ENCODE measurements at places on chromosomes 1 and 21.

GRCh38 chr1:205359771-205360565 lies 3.2 kb upstream of the KLHDC8A start:
- no peak for DNase-seq

GRCh38 chr1:2240270-2241156 lies 12.4 kb downstream of the SKI start:
- no peak for DNase-seq

DNA sequence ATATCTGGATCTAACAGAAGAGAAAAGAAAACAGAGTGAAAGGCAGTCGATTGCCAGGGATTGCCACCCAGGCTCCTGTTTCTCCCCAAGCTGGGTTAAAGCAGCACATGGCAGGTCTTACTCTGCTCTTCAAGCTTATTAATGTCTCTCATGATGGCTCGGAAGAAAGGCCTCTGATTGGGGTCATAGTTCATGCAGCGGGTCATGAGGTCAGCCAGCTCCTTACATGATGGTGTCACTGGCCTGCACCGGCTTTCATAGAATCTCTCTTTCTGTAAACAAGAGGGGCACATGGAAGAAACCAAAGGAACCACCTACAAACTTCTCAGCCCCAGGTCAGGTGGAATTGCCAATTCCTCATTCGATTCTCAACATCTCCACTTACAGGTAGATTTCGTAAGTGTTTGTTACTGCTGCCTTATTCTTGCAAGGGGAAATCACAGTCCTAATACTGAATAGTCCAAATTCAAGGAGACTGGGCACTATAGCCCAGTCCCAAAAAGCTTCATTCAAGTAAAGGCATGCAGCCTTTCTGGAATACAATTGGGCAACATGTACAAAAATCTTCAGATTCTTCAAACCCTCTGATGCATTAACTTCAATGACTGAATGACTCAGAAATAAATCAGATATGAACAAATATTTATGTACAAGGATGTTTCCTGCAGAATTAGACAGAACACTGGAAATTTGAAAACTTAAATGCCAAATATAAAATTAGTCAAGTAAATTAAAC lies 96.6 kb downstream of the RAVER2 start:
- DNase-seq: no peak

DNA sequence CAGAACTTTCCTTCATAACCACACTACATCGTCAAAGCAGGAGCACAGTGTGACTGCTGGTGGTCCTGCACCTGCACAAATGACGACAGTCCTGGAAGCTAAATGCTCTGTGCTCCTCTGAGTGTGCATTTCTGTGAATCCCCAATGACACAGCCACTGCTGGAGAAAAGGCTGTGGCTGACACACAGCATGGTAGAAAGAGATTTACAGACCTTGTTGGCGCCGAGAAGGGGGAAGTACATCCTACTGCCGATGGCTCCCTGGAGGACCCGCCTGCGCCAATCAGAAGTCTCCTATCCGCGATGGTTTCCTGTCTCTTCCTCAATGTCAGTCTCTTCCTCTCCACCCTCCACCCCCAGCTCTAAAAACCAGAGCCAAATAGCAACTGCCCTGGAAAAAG lies 115.4 kb upstream of the RAB4A start:
- DNase-seq: no peak

- DNase-seq: no peak
Measured at GRCh38 chr1:116558140-116558549, 12.7 kb downstream of the CD58 start.

DNA sequence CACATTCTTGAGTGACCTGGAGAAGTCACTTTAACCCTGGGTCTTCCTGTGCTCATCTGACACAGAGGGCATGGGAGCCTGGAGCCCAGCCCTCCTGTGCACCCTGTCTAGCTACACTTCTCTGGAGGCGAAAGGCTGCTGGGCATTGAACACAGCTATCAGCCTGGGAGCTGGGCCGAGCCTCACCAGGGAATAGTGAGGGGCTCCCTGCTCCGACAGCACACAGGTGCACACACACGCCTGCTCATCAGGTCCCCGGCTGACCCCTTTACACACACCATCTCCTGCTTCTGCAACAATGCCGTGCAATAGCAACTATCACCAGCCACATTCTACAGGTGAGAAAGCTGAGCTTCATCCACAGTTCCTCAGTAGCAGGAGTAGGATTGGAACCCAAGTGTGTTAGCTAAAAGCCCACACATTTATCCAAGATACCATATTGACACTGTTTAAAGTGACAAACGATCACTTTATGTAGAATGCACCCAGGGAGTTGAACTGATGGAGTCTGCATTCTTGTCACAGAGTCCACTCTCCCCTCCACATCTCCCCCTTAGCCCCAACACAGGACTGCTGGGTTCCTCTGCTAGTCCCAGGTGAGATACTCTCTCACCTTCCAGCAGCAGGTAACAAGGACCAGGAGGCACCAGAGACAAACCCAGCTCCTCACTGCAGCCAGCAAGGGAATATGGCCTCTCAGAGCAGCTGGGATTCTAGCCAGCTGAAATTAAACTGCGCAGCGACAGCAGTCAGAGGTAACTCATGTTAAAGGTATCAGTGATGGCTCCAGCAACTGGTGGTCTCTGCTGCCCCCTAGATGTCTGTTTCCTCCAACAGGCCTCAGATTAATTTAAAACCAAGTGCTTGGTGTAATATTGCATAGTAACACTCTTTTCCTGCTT lies 18.3 kb upstream of the CAPN8 start:
- peak; percentile 41 for DNase-seq

DNA sequence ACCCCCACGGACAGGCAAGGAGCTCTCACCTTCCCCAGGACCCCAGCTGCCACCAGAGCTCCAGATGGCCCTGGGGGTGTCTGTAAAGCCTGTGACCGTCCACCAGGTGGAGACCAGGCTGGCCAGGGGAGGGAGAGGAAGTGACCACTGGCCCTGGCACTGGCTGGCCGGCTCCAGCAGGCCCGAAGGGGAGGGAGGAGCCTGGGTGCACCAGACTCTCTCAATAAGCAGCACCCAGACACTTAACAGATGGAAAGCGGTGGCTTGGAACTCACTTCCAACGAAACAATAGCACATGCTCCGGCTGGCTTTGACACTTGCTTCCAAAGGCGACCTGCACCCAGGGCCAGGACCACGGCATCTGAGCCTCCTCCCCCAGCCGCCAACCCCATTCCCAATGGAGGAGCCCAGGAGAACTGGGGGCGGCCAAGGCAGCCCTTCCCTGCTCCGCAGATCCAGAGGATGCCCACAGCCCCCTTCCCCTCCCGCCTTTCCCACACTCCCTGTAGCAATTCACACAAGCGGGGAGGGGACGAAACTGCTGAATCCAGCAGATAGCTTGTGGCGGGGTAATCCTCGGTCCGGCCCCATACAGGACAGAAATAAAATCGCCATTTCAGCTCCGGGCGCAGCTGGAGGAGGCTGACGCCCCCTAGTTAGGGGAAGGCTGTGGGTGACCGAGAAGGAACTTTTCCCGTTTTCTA lies 742 bp upstream of the PDE9A start:
- no peak for DNase-seq

DNA sequence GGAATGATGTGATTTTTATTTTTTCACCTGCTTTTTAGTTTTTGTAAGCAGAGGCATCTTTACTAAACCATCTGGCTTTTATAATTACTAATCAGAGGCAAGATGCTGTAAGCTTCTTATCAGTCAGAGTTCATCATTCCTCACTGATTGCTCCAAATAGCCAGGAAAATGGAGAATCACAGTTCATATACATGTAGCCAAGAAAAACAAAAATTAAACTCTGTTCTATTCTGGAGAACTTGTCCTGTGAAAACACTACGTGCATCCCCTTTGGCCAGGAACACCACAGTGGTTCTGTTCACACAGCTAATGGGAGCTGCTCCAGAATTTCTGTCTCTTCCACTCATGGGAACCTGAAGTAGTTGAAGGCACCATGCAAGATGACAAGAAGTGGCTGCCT lies 725.5 kb upstream of the CHRM3 start:
- DNase-seq: no peak

- no peak for DNase-seq
Measured at GRCh38 chr1:115877511-115877910, 36.6 kb upstream of the NHLH2 start.

GRCh38 chr1:232271991-232272589 lies 357.8 kb downstream of the SIPA1L2 start:
- no peak for DNase-seq

GRCh38 chr1:28604962-28605361 lies 12.9 kb downstream of the RAB42 start:
- DNase-seq: no peak

GRCh38 chr21:41847066-41847804 lies 31.9 kb downstream of the PRDM15 start:
- DNase-seq: no peak

DNA sequence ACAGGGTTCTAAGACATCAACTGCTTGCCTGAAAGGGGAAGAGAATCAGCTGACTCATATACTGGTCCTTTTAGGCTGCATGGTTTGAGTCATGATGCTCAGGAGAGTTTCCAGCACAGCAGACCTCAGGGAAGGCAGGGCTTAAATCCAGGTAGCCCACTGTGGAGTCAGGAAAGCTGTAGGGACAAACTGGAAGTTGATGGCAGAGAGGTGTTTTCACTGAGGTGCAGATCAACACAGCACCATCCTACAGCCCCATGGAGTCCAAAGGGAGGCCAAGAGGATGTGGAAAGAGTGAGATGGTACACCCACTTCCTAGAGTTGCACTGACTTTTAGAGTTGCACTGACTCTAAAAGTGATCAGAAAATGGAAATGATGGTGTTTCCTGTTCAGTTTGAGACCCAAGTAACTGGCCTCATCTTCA lies 252.4 kb upstream of the DUSP10 start:
- peak; percentile 14 for DNase-seq

- no peak for DNase-seq
Measured at GRCh38 chr21:44492567-44493385, 37.5 kb downstream of the LRRC3 start.

GRCh38 chr21:42666023-42666747 lies 12.8 kb downstream of the PDE9A start:
- DNase-seq: no peak

GRCh38 chr1:164783778-164784555 lies 225.0 kb downstream of the PBX1 start:
- DNase-seq: no peak

- no peak for DNase-seq
Measured at GRCh38 chr1:111600886-111601386, 18.7 kb upstream of the RAP1A start.

GRCh38 chr1:214029796-214030195 lies 42.0 kb downstream of the PROX1 start:
- no peak for DNase-seq

DNA sequence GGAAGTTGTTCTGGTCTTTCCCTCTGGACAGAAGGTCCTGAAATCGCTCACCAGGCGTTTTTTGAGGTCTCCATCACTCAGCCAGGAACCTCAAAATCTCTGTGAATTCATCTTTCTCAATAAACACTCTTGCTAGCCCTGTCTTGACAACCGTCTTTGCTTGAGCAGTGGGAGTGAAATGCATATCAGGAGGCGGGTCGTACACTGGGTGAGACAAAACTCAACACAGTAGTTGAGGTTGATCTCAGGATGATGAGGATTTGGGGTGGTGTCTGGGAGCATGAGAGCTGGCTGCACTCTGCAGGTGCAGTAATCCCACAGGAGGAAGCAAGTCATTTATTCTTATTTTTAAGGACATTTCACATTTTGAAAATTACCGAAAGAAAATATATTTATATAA lies 1.9 kb downstream of the GPR25 start:
- no peak for DNase-seq

- no peak for DNase-seq
Measured at GRCh38 chr1:187417520-187417919, 588.8 kb downstream of the PLA2G4A start.

- DNase-seq: no peak
Measured at GRCh38 chr1:31064718-31065309, 703 bp downstream of the PUM1 start.

DNA sequence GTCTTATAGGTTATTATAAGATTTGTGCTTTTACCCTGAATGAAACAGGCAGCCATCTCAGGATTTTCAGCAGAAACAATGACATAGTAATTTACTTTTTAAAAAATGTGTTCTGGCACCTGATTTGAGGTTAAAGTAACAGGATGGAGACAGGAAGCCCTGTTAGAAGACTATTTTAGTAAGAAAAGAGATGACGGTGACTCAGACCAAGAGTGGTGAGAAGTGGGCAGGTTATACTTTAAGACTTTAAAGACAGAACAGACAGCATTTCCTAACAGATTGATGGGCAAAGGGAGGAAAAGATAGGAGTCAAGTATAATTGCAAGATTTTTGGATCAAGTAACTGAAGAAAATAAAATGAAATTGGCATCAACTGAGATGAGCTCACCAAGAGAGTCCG lies 436.8 kb upstream of the NR5A2 start:
- DNase-seq: no peak

GRCh38 chr1:245481261-245481660 lies 326.5 kb downstream of the KIF26B start:
- no peak for DNase-seq

DNA sequence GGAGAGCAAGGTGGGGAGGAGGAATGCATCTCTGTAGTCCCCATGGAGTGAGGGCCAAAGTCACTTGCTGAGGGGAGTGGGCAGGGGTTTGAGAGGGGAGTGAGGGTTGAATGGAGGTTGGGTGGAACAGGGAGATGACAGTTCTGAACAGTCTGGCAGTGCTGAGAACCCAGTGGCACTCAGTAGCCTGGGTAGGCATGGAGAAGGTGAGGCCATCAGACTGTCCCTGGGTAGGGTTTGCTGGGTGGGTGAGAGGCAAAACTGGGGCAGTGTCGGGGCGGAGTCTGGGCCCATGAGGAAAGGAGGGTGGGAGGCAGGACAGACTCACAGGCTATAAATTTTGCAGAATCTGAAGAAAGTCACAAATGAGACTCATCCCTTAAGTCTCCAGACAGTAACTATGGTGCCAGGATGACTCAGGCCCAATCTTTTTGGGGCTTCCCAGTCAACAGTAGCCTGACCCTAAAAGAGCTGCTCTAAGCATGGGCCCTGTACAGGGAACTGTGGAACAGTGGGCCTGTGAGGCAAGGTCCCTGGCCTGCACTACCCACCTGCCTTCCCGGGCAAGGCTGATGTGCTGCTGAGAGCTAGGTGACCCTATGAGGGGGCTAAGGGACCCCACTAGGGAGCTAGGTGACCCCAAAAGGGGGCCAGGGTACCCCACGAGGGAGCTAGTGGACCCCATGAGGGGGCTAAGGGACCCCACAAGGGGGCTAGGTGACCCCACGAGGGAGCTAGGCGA lies 51.0 kb upstream of the DMRTB1 start:
- no peak for DNase-seq

GRCh38 chr21:33362044-33362555 lies 37.3 kb downstream of the IFNAR1 start:
- no peak for DNase-seq

All from stimulated activated CD4-positive, alpha-beta T cell treated with anti-CD3 and anti-CD28 coated beads, Interleukin-12 subunit alpha, Interleukin-12 subunit beta, amount 100 ng/mL, for 48 hours (primary cell).